Pulmonary artery endothelial cell (primary cell): ENCODE measurements at places on chromosomes 5 and 9. TPM values are rescaled to one million over a fixed set of nuclear protein-coding genes. Genes with fewer than 3 reads are reported as not detected.

- DNase-seq = no peak
These were observed 33.4 kb upstream of the ARAP3 start for GRCh38 chr5:141715346-141715905.

DNA sequence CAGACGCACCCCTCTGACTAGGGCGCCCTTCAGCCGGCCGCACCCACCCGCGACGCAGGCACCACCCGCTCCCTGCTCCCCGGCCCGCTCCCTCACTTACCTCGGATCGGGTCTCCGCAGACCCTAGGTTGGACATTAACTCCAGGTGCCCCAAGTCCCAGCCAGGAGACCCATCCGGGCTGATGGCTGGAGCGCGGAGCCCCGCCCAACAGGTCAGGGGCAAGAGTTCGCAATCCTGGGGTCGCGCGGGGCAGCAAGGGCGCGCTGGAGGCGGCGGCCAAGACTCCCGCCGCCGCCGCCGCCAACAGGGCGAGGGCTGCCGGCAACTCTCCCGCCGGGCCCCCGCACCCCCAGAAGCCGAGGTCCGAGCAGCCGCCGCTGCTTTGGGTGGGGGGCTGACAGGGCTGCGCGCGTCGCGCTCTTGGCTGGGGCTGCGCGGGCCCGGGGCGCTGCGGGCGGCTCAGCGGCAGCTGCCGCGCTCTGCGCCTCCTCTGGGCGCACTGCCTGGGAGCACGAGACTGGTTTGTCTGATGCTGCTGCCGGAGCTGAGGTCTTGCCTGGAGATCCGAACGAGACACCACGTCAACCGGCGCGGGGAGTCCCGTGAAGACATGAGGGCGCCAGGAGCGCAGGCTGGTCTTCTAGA lies at the start of gene GDNF:
TSS of gene GDNF (minus strand) at position 635 of the 646 bp plus-strand sequence. CDS start 5,245 bp downstream, outside the sequence.
- DNase-seq = no peak

DNA sequence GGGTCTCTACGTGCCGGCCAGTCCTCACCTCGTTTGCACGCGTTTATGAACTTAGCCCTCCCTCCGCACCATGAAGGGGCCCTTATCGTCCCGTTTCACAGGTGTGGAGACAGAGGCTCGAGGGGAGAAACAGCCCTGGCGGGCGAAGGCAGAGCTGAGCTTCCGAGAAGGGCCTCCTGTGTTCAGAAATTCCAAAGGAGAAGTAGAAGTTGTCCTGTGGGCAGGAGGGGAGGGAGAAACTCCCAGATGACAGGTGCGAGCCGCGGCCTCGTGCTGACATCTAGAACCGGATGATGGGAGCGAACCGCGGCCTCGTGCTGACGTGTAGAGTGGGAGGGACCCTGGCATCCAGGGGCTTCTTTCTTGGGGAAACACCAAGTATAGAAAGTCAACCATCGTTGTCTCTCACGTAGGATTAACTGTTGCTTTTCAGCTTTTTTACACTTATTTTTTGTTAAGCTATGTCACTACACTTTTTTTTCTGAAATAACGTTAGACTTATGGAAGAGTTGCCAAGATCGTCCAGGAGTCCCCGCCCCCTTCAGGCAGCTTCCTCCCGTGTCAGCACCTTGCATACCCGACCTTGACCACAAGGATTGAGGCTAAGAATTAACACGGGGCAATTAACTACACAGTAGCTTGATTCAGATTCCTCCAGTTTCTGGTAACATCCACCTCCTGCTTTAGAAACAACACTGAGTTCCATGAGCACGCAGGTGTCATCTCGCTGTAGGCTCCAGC lies 42.8 kb upstream of the NKD2 start:
- DNase-seq = no peak

DNA sequence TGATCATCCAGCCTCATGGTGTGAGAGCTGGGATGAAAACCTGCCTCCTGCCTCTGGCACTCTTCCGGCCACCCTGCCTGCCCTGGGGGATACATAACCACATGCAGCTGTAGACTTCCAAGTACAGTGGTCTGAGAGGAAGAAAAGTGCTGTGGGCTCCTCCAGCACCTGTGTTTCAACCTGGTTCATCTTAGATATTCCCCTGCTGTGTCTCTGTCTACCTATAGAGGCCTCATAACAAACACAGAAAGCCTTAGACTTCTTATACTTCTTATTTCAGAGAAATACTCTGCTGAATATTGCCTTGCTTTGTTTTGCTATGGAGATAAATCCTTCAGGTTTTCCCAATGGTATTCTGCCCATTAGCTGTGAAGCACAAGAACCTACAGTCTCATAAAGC lies 19.6 kb upstream of the TNFAIP8 start:
- no peak for DNase-seq

DNA sequence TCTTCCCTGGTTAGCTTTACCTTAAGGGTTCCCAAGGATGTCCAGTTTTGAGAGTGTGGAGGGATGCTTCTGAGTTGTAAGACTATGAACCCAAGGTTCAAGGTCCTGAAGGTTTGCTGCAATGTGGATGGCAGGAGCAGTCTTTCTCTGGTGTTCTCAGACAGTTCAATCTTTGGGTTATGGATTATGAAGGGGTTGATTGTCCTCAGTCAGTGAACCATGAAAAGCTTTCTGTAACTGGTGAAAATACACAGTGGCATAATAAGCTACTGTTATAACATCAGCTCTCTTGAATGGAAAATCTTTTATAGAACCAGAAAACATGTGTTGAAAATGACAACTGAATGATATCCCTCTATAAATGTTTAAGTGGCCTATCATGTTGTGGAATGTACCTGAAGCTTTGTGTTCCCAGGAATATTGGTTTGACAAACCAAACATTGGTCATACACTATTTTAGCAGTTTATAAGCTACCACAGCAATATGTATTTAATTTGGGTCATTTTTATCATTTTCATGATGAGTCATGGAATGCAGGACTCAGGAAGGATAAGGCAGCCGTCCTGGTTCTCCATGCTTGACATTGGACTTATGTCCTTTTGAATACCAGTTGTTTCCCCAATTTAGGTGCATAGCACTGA lies 1041.8 kb upstream of the ARRDC3 start:
- DNase-seq = no peak

- DNase-seq = no peak
These were observed 47.3 kb downstream of the UHRF2 start for GRCh38 chr9:6460189-6460768.

DNA sequence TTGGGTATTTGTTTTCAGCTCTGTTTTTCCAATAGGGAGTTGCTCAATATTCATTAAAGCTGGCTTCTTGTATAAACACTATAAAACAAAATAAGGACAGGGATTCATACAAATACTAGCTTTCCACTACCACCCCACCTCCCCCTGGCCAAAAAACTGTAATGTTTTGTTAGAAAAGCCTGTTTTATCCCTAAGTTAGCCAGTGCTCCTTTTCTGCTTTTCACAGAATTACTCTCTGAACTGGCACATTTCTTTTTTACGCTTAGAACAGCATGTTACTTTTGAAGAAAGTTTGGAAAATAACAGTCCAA lies 147.4 kb upstream of the DMRT1 start:
- DNase-seq = no peak

- DNase-seq = no peak
These were observed at the start of gene SMIM3 for GRCh38 chr5:150778517-150779396. Gene SMIM3 (plus strand): TSS chr5:150778757. CDS start chr5:150795441, 16,684 bp downstream.

- DNase-seq = peak; percentile 77
These were observed 90.6 kb downstream of the ANXA2R start for GRCh38 chr5:42949348-42950115.

DNA sequence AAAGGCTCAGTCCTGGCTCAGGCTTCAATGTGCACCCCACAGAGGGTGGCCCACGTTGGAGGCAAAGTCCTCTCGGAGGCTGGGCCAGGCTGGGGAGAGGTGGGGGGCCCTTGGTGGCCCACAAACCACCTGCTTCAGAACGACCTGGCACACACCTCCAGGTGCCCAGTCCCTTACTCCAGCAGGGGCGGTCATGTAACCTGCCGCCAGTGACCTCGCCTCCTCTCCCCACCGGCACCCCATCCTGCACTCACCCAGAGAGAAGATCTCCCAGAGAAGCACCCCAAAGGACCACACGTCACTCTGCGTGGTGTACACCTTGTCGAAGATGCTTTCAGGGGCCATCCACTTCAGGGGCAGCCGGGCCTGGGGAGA lies 22.5 kb upstream of the SCGB3A1 start:
- DNase-seq = no peak

DNA sequence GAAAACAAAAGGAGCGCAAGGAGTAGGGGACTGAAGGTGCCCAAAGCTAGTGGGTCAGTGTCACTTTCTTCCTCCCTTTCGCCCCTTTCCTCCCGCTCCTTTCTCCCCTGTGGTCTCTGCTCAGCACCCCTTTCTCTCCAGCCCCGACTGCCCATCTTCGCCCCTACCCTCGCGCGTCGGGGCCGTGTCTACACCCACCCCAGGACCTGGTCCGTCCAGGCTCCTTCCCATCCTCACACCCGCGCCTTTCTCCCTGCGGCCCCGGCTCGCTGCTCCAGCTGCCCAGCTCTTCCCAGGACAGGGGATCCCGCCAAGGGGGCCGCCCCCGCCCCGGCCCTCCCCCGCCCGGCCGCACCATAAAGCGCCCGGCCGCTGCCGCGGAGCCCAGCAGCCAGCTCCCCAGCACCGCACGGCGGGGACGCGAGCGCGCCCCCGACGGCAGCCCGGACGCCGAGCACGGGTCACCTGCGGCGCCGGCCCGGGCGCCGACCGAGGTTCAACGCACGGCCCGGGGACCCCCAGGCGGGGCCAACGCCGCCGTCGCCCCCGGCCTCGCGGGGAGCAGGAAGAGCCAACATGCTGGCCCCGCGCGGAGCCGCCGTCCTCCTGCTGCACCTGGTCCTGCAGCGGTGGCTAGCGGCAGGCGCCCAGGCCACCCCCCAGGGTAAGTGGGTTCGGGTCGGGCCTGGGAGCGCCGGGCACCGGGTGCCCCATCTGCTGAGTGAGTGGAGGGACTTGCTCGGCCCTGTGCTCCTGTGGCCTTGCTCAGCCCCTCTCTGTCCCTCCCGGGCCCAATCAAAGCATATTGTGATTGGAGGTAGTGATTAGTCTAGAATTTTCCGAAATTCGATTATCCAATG lies at the start of gene THBS4:
TSS of gene THBS4 (plus strand) at position 387 of the 860 bp plus-strand sequence. CDS start at position 577, 190 bp downstream.
- no peak for DNase-seq

DNA sequence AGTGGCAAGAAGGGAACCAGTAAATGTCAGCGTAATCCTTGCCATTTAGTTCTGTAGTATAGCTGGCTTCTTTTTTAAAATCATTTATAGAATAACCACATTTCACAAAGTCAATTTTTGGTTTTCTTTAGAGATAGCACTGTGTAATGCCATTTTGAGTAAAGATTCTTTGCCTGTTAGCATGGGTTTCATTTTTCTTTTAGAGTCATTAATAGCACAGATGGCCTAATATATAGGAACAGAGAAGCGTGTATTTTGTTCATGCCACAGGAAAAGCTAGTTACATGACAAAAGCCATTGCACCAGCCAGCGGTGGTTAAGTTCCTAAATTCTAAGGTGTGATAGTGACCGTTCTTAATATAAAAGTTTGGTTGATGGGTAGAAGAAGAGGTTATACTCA lies 1363.9 kb downstream of the MAT2B start:
- DNase-seq = no peak

GRCh38 chr5:50401336-50401735 lies 39.8 kb downstream of the EMB start:
- no peak for DNase-seq

DNA sequence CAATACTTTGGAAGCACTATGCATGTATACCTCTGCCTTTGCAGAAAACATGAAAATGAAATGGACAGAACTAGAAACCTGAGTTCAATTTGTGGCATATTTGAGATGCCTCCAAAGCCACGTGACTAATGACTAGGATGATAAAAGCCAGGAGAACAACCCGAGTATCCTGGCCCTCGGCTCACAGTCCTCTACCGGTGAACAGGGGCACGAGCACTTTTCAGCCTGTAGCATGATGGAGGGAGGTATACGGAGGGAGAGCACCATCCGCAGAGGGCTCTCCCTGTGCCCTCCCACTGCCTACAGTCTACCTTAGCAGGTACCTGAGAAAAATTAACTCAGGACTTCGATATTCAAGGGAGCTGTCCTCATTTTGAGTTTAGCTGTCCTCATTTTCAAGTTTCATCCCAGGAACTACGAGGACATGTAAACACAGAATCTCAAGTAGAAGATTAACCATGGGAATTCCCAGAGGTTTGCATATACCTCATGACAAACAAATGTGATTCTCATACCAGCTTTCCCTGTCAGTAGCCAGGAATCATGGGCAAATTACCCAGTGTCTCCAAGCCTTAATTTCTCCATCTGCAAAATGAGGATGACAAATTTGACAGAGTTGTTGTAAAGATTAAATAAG lies 249.3 kb downstream of the DNAH5 start:
- DNase-seq = no peak

DNA sequence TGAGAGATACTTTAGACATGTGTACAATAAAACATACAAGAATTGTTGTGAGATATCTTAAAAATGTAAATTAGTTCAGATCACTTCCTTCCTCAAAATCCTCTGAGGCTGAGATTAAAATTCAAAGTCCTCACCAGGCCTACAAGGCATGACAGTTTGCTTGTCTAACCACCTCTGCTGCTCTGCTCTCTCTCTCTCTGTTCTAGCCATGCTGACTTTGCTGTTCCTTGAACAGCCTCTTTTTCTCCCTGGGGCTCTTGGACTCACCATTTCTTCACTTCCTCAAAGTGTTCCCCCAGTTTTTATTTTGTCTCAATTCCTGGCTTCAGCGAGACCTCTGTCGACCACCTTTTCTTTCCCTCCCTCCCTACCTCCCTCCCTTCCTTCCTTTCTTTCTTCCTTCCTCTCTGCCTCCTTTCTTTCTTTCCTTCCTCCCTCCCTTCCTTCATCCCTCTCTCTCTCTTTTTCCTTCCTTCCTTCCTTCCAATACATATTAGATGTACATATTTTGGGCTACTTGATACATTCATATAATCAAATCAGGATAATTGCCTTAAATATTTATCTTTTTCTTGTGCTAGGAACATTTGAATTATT lies 27.0 kb downstream of the CATSPER3 start:
- DNase-seq = no peak

- peak; percentile 29 for DNase-seq
These were observed 5.3 kb downstream of the ANKS6 start for GRCh38 chr9:98790842-98791607.

DNA sequence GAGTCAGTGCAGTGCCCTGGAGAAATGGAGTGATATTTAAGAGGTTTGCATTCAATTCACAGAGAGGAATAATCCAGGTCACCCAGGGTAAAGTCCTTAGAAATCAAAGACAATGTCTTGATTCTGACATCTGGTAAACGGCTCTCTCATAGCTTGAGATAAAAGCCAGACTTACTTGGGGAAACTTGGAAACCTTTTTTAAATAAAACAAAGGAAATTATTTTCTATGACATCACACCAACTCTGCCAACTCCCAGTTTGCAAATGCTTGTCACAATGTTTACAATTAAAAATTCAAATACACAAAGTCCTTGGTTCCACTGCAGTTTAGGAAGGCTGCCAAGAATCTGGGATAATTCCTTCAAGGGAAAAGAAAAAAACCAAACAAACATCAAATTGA lies 255.1 kb upstream of the NREP start:
- DNase-seq = no peak

- DNase-seq = no peak
These were observed 3.2 kb upstream of the SQSTM1 start for GRCh38 chr5:179817470-179817840.

Gene TCERG1
- total RNA-seq = 30.6 and 42.5 TPM in 2 replicates

Gene PDE8B
- not detected in 2 replicates for total RNA-seq

Gene NUDT2
- total RNA-seq = 27.0 and 36.1 TPM in 2 replicates

Gene MYMK
- total RNA-seq = not detected in 2 replicates

Gene ADGRV1
- total RNA-seq = 0.04 and 0.20 TPM in 2 replicates

Gene TMEM171
- 12.0 and 15.4 TPM in 2 replicates for total RNA-seq

Gene DOK3
- 2.0 and 2.6 TPM in 2 replicates for total RNA-seq

Gene COX7C
- 209 and 256 TPM in 2 replicates for total RNA-seq

Gene PLEKHG4B
- not detected in 2 replicates for total RNA-seq

Gene SHOC1
- total RNA-seq = not detected in 2 replicates
